ENCODE measurements at places on chromosomes 7 and 10.

GRCh38 chr7:2245883-2246675 is 4.1 kb downstream of the NUDT1 start:
- no peak for DNase-seq

DNA sequence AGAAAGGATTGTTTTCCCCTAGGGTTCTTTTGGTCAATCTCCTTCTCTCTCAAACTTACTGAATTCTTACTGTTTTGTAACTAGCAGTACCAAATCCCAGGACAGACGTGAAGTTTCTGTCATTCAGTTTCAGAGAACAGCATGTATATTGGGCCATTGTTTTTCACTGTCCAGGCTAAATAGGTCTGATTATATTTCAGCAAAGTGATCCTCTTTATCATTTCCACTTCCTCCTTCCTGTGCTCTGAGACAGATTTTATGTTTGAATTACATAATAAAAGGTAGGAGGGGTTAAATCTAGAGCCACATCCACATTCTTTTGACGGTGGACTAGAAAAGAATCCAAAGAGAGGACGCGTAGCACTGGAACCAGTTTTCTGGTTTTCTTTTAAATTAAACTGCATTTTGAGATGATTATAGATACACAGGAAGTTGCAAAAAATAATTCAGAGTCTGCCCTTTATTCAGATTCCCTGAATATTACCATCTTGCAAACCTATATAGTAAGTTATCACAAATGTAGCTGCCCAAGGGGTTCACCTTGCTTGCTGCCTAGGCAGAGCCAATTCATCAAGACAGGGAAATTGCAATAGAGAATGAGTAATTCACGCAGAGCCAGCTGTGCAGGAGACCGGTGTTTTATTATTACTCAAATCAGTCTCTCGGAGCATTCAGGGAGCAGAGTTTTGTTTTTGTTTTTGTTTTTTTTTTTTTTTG is 40.1 kb downstream of the AKR1E2 start:
- DNase-seq, result peak; percentile 27

GRCh38 chr7:140719721-140720120 is 23.2 kb downstream of the NDUFB2 start:
- DNase-seq, result peak; percentile 33

DNA sequence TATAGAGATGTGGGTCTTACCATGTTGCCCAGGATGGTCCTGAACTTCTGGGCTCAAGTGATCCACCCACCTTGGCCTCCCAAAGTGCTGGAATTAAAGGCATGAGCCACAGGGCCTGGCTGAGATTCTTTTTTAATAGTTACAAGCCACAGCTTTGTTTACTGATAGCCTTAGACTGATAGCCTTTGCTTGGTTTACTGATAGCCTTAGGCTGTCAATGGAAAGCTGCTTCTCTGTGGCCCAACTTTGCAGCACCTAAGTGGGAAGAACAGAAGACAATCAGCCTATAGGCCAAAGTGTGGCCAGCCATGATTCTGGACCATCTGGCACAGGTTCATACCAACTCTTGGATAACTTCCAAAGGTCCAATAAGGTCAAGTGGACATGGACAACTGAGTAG is 24.1 kb upstream of the CDCA7L start:
- no peak for DNase-seq

DNA sequence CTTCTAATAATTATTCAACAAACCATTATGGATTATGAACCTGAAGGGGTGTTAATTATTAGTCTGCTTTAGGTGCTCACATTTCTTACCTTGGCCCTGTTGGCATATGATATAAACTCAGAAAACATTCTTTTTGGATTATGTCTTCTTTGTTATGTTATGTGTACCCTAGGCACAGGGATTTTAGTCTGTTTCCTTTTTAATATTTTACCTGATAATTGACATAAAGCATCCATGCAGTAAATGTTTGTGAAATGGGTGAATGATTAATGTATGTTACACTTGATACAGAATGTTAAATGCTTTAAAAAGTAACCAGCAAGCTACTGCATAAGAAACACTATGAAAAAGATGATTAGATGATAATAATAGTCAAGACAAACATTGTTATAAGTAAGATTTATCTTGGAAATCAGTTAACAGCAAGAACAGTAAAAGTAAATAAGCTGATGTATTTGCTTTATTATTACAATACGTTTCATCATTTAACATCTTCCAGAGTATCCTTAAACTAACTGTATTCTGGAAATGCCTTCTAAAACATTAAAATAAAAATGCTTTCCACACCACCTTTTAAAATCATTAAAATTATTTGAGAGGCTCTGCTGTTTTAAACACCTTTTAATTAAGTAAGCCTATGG is 204.7 kb downstream of the RELN start:
- DNase-seq, result no peak

- no peak for DNase-seq
Measured at GRCh38 chr7:44466300-44467216, 23.9 kb downstream of the NUDCD3 start.

- no peak for DNase-seq
Measured at GRCh38 chr10:4384245-4384644, 441.8 kb upstream of the AKR1E2 start.

GRCh38 chr7:82572195-82572880 is 128.8 kb upstream of the CACNA2D1 start:
- peak; percentile 88 for DNase-seq

GRCh38 chr10:127997937-127998336 is 91.0 kb downstream of the PTPRE start:
- no peak for DNase-seq

DNA sequence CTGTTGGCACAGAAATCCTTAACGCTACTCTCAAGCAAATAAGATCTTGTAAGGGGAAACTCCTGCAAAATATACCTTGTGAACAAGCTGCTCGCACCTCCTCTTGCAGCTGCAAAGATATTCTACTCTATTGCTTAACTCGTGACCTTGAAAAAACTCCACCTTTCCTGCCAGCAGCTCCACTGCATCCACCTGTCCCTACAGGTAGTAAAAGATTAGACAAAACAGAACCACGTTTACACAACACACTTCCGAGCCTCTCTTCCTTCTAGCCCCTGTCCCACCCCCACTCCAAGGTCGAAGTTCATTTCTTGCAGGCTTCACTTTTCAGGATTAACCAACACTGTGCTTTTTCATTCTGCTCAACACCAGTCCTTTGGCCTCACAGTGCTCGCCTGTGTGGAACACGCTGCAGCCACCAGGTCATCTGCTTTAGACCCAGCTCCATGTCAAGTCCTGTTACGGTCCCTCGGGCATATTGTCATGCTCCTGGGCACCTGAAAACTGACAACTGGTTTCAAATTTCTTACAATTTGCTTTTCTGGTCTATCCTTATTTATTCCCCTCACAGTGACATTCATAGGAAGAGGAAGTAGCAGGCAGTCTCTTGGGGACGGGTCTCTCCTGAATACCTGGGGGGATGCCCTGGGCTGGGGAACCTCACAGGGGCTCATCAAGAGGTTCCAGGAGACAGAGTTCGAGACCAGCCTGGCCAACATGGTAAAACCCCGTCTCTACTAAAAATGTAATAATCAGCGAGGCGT is 165.8 kb upstream of the KLF14 start:
- DNase-seq, result peak; percentile 43

GRCh38 chr7:79425665-79426064 is 27.8 kb downstream of the MAGI2 start:
- DNase-seq, result no peak

DNA sequence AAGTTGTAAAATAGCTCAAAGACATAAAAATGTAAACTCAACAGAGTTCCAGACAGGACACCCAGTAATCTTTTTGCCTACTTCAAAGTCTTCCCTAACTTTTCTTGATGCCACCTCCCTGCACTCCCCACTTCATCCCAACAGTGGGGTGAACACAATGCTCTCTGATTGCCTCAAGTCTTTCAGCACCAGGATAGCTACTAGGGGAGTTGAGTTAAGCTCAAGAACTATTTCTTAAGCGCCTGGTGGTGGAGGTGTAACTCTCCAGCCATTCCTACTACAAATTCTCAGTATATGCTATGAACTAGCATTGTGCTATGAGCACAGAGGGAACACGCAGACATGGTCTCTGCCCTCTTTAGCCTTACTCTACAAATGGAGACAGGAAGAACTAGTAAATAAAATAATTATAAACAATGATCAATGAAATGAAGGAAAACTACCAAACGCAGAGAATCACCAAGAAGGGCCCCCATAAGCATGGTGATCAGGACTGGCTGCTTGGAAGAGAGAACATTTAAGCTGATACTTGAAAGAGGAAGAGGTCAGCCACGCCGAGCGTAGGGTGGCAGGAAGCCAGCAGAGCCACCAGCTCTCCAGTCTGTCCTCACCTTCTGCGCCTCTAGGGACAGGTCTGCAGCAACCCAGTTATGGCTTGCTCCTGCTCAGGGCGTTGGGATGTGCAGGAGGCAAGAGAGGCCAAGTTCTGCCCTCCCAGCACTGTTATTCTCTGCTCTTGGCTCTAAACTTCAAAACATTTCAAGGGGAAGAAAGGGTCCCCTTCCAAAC is 16.7 kb upstream of the FRA10AC1 start:
- DNase-seq, result peak; percentile 7

DNA sequence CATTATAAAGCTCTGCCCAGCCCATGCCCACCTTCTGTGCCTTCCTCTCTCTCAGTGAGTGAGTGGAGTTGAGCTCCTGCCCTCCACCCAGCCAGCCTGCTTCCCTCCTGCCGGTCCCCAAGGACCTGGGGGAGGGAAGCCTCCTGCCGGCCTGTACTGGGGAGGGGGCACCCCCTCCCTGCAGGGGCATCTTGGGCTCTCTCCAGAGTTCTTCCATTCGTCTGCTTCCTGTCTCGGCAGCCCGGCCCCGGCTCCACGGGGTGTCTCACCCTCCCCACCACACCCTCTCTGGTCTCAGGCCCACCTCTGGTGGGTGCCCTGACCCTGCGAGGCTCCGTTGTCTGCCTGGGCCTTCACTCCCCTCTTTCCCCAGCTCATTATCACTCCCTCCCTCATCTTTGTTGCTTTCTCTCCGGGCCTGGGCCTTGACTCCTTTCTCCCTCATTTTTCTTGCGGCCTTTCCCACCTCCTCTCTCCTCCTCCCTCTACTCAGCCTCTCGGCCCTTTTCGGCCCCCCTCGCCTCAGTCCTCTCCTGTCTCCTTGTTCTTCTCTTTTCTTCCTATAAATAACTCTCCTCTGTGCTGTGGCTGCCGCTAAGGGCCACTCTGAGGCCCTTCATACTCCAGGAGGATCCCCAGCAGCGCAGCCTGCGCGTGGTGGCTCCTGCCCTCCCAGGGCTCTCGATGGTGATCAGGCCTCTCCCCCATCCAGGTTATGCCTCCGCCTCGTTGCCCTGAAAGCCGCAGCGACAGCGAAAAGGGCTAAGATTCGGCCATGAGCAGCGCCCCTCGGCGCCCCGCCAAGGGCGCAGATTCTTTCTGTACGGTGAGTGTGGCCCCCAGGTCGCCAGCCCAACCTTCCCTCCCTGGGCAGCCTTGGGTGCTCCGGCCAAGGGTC is 2.1 kb downstream of the SLC4A2 start:
- no peak for DNase-seq

GRCh38 chr7:3520206-3520605 is 219.2 kb downstream of the SDK1 start:
- DNase-seq, result no peak

DNA sequence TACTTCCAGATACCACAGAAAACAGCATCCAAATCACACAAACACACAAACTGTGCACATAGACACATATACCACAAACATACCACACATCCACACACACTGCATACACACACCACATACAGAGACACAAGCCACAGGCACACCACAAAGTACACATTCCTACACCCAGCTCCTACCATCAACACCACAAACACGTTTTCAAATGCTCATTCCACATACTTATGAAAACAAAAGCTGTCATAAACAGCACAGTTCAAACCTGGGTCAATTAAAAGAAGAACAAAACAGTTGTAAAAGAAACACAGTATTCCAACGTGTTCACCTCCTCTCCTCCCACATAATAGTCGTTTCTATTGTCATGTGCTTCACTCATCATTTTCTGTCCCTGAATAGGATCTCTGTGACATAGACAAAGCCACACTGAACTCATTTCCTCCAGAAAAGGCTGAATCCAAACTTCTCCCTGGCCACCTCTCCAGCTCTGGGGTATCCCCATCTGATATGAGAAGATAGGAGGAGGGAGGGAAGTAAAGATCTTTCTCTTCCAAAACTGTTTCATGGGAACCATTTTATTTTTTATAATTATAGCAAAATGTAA is 89.2 kb downstream of the CXCL12 start:
- DNase-seq, result no peak

- DNase-seq, result no peak
Measured at GRCh38 chr10:123391275-123392028, 237.2 kb downstream of the BUB3 start.

GRCh38 chr10:63515002-63515763 is 6.0 kb upstream of the REEP3 start:
- peak; percentile 79 for DNase-seq

DNA sequence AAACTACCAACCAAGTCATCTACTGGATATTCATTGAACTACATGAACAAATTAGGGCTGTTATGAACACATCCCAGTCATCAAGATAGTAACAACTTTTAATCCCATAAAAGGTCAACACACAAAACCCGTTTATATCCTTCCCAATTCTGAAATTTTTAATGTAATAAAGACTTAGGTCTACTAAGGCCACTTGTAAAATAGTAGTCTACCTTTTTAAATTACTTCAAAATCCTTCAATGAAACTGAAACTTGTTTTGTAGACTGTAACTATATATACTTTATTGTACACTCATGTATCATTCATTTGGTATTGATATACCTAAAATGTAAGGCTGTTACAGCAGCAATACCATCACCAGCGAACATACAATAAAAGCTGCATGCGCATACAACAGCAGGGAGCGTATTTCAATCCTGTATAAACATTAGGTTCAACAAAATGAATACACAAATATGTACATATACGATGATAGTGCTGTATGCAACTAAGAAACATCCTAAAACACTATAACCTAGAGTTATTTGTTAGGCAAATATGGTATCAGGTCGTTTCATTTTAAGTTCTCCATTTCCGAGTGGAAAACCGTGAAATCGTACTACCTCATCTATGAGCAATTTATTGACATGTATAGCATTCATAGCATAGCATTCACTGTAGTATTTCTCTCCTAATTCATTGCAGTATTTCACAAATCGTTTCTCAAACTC is 973 bp downstream of the ATAD1 start:
- peak; percentile 40 for DNase-seq

GRCh38 chr7:27101171-27101956 is 1.1 kb downstream of the HOXA2 start:
- no peak for DNase-seq

- DNase-seq, result no peak
Measured at GRCh38 chr10:117617659-117618058, 75.1 kb downstream of the EMX2 start.
